Stimulated activated CD4-positive, alpha-beta T cell treated with anti-CD3 and anti-CD28 coated beads, Interleukin-12 subunit alpha, Interleukin-12 subunit beta, amount 100 ng/mL, for 48 hours (primary cell): ENCODE measurements at places on chromosomes 1 and 21.

GRCh38 chr1:113872219-113872935 lies 865 bp upstream of the PTPN22 start:
- no peak for DNase-seq

GRCh38 chr21:14713109-14713508 lies 167.0 kb upstream of the SAMSN1 start:
- no peak for DNase-seq

DNA sequence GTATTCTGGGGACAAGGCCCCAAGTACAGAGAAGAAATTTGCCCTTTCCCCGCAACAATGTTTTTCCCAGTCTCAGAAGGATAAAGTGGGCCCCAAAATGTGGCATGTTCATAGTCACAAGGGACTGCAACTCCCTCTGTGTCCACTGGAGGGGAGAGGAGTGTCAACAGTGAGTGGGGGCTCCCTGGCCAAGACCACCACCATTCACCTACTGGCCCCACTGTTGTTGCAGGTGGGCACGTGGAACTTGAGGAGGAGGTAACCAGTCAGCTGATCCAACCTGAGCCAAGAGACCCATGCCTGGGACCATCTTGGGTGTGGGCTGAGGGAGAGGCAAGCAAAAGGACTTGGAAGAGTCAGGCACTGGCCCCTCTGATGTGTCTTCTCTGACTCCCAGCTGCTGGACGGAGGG lies 777 bp downstream of the NUDT17 start:
- no peak for DNase-seq

- DNase-seq = no peak
Observed at GRCh38 chr21:45940621-45941337, 40.8 kb upstream of the COL6A1 start.

- no peak for DNase-seq
Observed at GRCh38 chr1:30008372-30008997, 714.9 kb downstream of the MATN1 start.

DNA sequence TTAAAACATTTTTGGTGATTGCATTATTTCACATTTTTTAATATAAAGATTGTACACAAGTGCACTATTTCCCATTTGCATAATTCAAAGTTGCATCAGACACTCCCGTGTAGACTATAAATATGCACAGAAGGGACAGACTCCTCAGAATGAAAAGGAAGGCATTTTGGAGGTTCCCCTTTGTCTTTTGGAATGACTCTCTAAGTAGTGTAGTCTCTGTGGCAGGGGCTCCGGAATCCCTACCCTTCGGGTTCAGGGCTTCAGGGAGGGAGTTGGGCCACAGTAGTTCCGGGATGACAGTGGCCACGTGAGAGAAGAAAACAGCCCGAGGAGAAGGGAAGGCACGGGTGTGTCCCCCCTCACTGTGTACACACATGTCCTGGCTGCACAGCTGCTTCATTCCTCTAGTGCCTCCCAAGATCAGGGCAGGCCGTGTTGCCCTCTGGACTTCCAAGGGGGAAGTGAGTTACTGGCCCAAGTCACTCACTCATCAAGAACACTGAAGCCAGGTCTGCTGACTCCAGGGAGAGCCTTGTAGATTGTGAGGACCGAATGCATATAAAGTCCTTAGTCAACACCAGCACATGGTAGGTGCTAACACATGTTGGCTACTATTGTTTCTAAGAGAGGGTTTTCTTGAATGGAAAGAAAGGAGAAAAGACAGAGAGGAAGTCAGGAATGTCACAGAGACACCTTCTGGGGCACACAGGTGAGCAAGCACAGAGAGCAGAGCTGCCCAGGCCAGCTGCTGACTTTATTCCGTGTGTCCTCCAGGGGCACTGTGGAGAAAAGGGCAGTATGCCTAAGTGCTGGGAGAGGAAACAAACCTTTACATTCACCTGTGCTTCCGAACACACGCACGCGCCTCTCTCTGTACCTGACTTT lies 39.8 kb downstream of the LHX4 start:
- no peak for DNase-seq

DNA sequence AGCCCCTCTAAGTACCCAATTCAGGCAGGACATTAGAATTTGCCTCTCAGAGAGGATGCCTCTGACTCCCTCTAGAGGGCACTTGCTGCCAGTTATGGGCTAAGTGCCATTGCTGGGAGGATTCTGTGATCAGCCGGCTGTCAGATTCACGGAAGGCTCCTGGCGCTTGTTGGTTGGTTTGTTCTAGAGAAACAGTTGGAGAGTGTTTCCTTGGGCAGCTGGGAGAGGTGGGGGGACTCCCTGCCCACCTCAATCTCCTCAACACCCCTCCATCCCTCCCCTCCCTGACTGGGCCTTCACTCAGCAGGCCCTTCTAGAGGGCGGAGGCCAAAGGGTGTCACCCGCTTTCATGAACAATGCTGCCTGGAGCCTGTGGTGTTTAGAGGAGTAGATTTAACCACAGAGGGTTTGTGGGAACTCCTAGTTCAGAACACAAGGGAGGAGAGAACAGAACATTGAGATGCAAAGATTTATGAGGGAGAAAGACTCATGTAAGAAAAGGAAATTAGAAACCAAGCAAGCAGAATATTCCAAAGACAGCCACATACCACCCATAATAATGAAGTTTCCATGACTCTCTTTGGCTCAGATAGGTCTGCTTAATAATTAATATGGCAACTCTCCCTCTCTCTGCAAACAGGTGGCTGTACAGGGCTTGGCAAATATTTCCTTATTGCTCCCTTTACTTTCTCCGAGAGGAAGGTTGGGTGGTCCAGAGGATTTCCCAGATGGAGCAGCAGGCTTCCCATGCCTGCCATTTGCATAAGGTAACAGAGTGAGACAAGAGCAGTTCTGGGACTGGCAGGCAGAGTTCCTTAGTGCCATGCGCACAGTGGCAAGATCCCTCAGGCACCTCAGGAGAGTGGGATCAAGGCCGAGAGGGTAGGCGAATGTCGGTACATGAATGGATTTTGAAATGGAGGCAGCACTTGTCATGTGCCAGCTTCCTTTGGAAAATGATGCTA lies 30.0 kb upstream of the ACP6 start:
- peak; percentile 23 for DNase-seq

DNA sequence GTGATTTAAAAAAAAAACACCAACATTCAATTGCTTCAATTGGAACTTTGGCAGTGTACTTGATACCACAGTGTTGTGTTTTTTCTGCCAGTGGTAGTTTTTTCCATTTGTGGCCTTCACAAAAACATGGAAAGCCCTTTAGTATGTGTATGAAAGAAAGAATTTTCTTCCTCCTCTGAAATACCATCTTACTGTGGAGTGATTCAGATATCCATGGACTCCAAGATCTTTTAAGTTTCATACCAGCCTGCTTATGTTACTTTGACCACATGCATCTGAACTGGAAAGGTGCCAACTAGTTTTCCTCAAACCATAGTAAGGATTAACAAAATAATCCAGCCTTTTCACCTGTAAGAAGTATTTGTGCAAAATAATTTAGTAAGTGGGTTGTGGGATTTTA lies 3.4 kb downstream of the PPP2R5A start:
- no peak for DNase-seq

DNA sequence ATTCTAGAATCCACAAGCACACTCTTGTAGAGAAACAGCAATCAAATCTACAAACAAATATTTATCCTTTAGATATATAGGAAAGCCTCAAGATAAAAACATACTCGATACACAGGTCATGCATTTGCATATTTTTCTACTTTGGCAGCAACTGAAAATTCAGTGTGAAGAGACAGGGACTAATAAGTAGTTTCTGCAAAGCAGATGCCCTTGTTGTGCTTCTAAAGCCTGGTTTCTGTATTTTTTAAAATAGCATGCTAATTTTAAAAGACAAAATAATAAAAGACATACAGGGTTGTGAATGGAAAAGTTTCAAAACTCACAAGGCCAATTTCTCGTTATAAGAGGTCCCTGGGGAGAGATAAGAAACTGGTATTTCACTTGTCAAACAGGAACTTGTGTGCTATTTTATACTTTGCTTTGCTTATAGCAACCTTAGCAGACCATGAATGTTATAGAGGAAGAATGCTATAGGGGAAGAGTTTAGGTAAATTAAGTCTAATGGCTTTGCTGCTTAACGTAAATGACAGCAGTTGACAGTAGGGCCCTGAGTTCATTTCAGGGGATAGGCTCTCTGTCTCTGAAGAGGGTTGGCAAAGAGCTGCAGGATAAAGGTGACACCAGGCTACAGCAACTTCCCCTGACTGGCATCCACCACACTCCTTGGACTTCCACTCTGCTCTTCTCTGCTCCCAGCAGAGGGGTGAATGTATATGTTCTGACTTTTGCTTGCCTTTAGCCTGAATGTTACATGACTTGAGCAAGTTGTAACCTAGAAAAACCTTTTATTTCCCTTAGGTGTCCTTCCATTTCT lies 9.4 kb upstream of the RGS13 start:
- no peak for DNase-seq

DNA sequence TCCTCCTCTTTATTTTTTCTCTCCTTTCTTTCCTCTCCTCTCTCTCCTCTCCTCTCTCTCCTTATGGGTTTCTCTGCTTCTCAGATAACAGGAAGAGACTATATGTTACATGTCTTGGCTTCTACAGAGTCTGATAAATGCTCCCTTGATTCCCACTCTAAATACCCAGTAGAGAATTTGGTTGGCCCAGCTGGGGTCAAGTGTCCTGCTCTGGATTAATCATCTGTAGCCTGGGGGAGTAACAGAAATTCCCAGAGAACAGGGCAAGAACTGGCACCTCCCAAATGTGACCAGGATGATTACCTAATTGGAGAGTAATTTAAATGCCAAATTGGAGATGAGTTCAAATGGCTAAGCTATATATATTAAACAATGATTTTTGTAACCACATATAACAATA lies 146.1 kb upstream of the LMO4 start:
- no peak for DNase-seq

DNA sequence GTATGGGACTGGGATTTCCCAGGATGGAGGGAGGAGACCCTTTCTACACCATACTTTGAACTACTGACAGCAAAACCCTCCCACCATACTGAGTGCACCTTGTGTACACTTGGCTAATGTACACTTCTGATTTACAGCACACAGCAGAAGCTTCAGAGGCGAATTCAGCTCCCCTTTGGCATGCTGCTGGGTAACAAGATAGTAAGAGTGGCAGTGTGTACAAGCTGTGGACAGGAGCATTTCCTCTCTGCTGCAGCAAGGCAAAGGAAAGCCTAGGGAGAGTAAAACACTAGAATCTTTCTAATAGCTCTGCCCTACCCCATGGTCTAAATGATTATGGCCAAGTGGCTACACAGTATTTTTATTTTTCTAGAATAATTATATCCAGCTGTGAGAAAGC lies 83.9 kb upstream of the ARTN start:
- DNase-seq = no peak

DNA sequence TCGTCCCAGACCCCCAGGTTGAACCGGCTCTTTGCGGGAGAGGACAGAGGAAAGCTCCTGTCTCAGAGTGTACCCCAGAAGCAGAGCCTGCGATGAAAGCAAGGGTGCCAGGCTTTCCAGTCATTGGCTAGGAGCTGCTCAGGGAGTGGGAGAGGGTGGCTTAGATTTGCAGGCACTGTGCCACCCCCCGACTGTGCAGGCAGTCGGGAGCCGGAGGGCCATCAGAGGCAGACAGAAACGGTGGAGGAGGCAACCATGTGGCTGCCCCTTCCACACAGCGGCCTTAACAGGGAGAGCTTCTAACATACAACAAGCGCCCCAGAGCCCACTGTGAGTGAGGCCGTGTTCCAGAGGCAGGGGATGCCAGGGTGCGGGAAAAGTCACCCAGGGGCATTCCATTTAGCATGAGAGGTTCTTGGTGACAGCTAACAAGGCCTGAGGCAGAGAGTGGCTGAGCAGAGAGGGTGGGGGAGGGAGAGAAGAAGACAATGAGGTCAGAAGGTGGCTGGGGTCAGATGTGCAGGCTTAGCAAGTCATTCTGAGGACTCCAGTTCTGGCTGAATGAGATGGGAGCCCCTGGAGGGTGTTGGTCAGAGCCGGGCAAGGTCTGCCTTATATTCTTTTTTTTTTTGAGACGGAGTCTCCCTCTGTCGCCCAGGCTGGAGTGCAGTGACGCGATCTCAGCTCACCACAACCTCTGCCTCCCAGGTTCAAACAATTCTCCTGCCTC lies 9.5 kb upstream of the C1orf167 start:
- DNase-seq = no peak

GRCh38 chr1:239963856-239964255 lies 127.8 kb upstream of the FMN2 start:
- no peak for DNase-seq

- no peak for DNase-seq
Observed at GRCh38 chr1:224629965-224630364, 13.8 kb downstream of the CNIH3 start.
